ENCODE measurements at places on chromosomes 7 and 10.

- no peak for DNase-seq
Measured at GRCh38 chr7:102914585-102914984, 1.8 kb downstream of the LRRC17 start.

- DNase-seq, result no peak
Measured at GRCh38 chr10:71447676-71448075, 51.0 kb downstream of the CDH23 start.

- DNase-seq, result no peak
Measured at GRCh38 chr7:158074896-158075632, 512.6 kb downstream of the PTPRN2 start.

DNA sequence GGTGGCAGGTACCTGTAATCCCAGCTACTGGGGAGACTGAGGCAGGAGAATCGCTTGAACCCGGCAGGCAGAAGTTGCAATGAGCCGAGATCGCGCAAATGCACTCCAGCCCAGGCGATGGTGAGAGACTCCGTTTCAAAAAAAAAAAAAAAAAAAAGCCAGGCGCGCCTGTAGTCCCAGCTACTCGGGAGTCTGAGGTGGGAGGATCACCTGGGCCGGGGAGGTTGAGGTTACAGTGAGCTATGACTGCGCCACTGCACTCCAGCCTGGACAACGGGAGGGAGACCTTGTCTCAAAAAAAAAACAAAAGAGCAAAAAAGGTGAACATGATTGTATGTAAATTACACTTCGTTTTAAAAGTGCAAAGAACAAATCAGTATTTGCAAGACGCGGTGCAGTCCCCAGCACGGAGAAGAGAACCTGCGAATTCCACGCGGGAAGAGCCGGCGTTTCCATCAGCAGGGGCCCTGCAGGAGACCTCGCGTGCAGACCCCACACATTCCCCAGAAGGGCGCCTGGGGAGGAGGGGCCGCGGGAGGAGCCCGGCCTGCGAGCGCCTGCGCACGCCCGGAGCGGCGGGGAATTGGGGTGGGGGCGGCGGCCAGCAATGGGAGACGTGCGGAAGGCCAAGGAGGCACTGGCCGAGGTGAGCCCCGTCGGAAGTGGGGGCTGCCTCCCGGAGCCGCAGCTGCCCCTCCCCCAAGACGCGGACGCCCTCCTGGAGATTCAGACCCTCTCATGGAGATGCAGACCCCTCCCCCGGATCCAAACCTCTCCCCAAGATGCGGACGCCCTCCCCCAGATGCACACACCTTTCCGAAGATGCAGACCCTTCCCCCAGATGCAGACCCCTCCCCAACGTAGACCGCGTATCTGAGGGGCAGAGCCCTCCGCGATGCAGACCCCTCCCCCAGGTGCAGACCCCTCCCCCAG lies 16.7 kb upstream of the SUN1 start:
- DNase-seq, result no peak

DNA sequence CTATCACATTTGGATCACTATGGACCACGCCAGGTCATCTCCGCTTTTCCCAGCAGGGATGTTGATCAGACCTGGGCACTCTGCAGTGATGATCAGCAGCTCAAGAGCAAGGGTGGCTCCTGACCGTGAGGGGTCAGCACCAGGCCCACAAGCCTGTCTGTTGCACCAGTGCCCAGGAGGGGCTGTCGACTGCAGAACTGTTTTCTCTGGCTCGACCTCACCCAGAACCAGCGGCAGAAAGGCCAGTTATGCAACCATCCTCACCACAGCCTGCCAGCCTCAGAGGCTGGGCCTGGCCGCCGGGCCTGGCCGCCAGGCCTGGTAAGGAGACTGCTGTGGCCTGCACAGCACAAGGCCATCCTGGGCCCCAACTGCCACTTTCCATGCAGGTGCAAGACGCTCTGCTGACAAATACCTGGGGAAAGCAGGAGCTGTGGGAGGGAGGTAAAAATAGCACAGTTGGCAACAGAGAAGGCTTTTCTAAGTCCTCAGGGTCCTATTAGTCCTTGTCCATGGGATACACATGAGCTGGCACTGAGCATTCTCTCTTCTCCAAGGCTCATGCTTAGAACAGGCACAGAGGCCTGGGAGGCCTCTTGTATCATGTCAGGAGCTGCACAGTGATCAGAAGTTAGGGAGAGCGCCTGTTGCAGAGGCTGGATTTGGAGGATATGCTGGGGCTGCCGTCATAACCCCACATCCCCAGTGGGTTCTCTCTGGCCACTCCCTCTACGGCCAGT lies 17.5 kb downstream of the KCNMA1 start:
- no peak for DNase-seq

DNA sequence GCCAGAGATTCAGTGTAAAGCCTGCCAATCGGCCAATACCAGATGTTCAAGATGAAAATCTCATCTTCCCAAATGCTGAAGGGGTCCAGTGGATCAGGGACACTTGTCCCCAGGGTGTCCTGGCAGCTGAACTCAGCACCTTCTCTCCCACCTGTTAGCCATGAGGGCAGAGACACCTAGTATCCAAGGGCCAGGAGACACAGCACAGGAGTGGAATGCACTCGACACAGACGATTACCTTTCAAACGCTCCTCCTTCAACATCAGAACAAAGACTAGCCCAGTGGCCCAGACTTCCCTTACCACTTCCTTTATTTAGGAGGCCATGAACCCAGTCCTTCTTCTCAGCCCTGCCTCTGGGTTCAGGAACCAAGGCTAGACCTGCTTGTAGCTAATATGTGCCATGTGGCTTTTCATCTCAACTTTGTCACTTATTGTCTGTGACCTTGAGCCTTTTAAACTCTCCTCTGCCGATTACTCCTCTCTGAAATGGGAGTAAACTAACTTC lies 180.3 kb upstream of the PLXNA4 start:
- no peak for DNase-seq

GRCh38 chr7:27180431-27181420 lies 4.3 kb downstream of the HOXA11 start:
- DNase-seq, result no peak
